ENCODE measurements at places on chromosomes 3 and 15.

DNA sequence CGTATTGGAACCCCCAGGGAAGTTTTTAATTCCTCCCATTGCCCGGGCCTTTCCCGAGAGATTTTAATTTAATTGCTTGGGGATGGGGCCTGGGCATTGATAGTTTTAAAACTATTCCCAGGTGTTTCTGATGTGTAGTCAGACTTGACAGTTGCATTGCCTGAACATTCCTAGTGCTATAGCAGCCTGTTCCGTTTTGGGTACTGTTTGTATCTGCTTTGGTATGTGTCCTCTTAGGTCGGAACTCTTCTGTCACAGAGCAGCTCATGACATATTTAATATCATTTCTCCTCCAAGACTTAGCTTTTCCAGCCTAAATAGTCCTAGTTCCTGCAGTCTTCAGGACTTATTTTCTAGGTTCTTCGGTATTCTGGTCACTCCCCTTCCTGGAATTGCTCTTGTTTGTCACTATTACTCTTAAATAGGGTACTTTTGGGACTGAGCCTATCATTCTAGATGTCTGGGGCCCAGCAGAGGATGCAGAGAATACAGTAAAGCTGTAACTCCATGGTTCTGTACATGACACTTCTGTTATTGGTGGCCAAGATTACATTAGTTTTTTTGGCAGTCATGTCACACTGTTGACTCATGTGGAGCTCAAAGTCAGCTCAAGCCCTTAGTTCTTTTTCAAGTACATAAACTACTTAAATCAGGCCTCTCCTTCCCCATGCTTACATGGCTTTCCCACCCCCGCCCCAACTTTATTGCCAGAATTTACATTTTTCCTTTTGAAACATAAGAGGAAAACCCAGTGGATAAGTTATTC lies 81.5 kb downstream of the BBX start:
- H3K27ac ChIP-seq: no peak overlapping the region
- DNase-seq: no peak
- H3K36me3 ChIP-seq: no peaks in the 10 kb centered on the region

GRCh38 chr3:154398084-154398967 lies 31.7 kb downstream of the GPR149 start:
- H3K27ac ChIP-seq: no peak overlapping the region
- H3K27me3 ChIP-seq: peaks cover 10% of the 10 kb centered on the region
- H3K4me3 ChIP-seq: no peak overlapping the region
- DNase-seq: no peak
- no peaks in the 10 kb centered on the region for H3K36me3 ChIP-seq

GRCh38 chr15:86857701-86858100 lies 778.0 kb downstream of the AGBL1 start:
- no peak overlapping the region for H3K27ac ChIP-seq
- H3K36me3 ChIP-seq: no peaks in the 10 kb centered on the region
- peaks cover 6% of the 10 kb centered on the region for H3K27me3 ChIP-seq
- no peak for DNase-seq

- no peak overlapping the region for H3K4me3 ChIP-seq
- H3K4me1 ChIP-seq: peaks cover 37% of the 10 kb centered on the region
- H3K27me3 ChIP-seq: no peaks in the 10 kb centered on the region
- H3K27ac ChIP-seq: peak overlapping the region; percentile 56
- no peaks in the 10 kb centered on the region for H3K36me3 ChIP-seq
Observed at GRCh38 chr15:65824031-65824743, 32.1 kb upstream of the DENND4A start.

GRCh38 chr3:71315431-71315830 lies 268.1 kb downstream of the FOXP1 start:
- H3K27ac ChIP-seq: peak overlapping the region; percentile 60
- H3K36me3 ChIP-seq: no peaks in the 10 kb centered on the region
- H3K4me1 ChIP-seq: peaks cover 13% of the 10 kb centered on the region

- no peaks in the 10 kb centered on the region for H3K36me3 ChIP-seq
- no peak overlapping the region for H3K27ac ChIP-seq
- no peaks in the 10 kb centered on the region for H3K4me1 ChIP-seq
- H3K27me3 ChIP-seq: peaks cover 17% of the 10 kb centered on the region
- no peak for DNase-seq
- no peak overlapping the region for H3K4me3 ChIP-seq
Observed at GRCh38 chr3:130393594-130393993, 48.1 kb downstream of the COL6A5 start.

DNA sequence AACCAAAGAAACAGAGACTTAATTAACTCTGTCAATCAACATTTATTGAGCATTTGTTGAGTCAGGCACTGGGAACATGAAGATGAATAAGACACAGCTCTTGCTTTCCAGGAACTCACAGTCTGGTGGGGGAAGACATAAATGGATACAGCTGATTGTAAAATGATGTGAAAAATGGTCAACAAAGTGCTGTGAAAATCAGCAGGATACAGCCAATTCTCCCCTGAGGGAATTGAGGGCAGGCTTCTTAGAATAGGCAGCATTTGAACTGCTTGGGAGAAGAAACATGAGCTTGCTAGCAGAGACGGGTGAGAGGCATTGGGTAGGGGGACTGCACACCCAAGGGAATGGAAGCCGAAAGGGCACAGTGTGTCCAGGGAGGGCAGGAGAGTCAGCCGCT lies 41.1 kb downstream of the MFSD1 start:
- H3K27me3 ChIP-seq: peaks cover 4% of the 10 kb centered on the region
- peak overlapping the region; percentile 59 for H3K27ac ChIP-seq
- H3K4me3 ChIP-seq: no peak overlapping the region
- H3K36me3 ChIP-seq: no peaks in the 10 kb centered on the region
- H3K4me1 ChIP-seq: peaks cover 9% of the 10 kb centered on the region

- no peak for DNase-seq
- no peak overlapping the region for H3K4me3 ChIP-seq
- peaks cover 9% of the 10 kb centered on the region for H3K27me3 ChIP-seq
- H3K27ac ChIP-seq: no peak overlapping the region
- H3K4me1 ChIP-seq: peaks cover 9% of the 10 kb centered on the region
Observed at GRCh38 chr3:195921334-195921791, 13.0 kb upstream of the TNK2 start.

DNA sequence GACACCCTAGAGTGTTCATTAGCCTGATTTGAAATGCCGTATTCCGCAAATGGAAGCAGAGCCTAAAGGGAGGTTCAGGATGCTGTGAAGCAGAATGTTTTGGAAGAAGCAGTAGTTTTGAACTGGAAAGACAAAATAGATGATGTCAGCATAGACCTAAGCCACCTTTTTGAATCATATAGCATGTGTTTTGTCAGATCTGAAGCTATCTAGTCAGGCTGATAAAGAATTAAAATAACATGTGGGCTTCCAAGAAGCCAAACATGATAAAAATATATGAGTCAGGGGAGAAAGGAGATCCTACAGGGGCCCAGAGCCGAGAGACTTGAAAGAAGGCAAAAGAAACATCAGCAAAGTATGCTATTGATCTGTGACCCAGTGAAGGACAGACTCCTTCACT lies 47.2 kb upstream of the RASA2 start:
- H3K27me3 ChIP-seq: no peaks in the 10 kb centered on the region
- peak overlapping the region; percentile 83 for H3K27ac ChIP-seq
- peaks cover 6% of the 10 kb centered on the region for H3K36me3 ChIP-seq
- H3K4me3 ChIP-seq: no peak overlapping the region
- H3K4me1 ChIP-seq: peaks cover 22% of the 10 kb centered on the region

GRCh38 chr15:77035584-77035983 lies 35.3 kb downstream of the TSPAN3 start:
- no peak overlapping the region for H3K27ac ChIP-seq
- no peaks in the 10 kb centered on the region for H3K27me3 ChIP-seq
- H3K4me1 ChIP-seq: peaks cover 17% of the 10 kb centered on the region
- H3K36me3 ChIP-seq: peaks cover 12% of the 10 kb centered on the region
- no peak overlapping the region for H3K4me3 ChIP-seq
- no peak for DNase-seq

GRCh38 chr15:73233623-73234022 lies 135.1 kb downstream of the HCN4 start:
- no peaks in the 10 kb centered on the region for H3K27me3 ChIP-seq
- H3K36me3 ChIP-seq: peaks cover 12% of the 10 kb centered on the region
- no peak overlapping the region for H3K4me3 ChIP-seq
- H3K4me1 ChIP-seq: peaks cover 6% of the 10 kb centered on the region
- no peak for DNase-seq

DNA sequence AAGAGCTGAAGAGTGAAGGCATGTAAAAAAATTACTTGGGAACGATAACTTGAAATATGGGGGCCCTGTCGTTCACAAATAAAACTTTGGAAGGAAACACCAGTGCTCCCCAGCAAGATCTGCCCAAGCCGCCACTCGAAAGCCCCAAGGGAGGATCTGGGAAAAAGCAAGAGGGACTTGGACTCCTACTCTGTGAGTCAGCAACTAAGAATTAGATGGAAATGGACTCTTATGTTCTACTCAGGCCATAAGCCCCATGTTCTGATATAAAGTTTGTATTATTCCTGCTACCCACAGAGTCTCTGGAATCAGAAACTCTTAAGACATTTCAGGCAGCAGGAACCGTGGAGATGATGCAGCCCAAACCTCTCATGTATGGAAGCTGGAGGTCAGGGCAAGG lies 75.7 kb downstream of the ITGB5 start:
- no peak overlapping the region for H3K27ac ChIP-seq
- peaks cover 1% of the 10 kb centered on the region for H3K4me1 ChIP-seq
- H3K4me3 ChIP-seq: no peak overlapping the region
- no peaks in the 10 kb centered on the region for H3K36me3 ChIP-seq
- peaks cover 31% of the 10 kb centered on the region for H3K27me3 ChIP-seq

DNA sequence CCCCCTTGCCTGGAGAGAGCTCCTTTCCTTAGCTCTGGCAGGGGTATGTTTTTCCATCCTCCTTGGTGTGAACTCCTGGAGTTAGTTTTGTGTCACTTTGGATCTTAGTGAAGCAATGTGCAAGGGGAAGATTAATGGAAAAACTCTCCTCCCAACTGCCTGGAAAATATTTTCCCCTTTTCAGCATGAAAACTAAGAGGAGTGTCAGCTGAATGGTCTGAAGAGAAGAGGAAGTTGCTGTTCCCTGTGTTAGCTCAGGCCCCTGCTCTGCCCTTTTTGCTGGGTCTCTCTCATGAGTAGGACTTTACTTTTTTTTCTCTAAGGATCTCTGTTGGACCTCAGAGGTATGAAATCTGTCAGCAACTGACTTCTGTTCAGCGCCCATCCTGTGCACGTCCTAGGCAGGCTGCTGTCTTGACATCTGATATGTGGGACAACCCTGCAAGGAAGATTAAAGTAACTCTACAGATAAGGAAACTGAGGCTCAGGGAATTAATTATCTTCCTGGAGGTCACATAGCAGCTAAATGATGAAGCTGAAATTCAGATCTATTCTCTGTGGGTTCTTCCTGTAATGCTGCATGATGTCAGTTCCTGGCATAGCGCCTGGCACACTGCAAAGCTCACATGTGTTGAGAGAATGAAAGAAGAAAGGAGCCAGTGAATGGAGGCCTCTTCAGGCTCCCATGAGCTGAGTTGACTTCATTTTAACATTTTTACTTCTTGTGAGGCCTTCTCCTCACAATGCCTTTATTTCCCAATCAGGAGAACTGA lies 109.7 kb upstream of the GALNT15 start:
- no peak for DNase-seq
- H3K27ac ChIP-seq: no peak overlapping the region
- peaks cover 6% of the 10 kb centered on the region for H3K36me3 ChIP-seq

DNA sequence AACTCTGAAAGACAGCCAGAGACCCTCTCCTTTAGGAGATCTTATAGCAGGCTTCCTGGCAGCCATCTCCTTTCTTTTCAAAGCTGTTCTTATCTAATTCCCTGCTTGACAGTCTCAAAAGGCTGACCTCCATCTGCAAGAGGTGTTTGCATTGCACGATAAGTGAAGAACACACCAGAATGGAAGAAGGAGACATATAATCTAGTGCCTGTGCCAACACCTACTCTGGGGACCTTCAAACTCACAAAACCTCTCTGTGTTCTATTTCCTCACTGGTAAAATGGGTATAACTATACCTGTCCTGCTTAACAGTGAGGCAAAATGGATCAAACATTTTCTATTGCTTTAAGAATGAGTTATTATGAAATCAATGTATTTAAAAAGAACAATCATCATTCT lies 65.0 kb downstream of the WDR72 start:
- H3K27ac ChIP-seq: no peak overlapping the region
- H3K27me3 ChIP-seq: peaks cover 10% of the 10 kb centered on the region
- H3K4me1 ChIP-seq: no peaks in the 10 kb centered on the region

GRCh38 chr3:160245261-160245800 lies 20.1 kb downstream of the C3orf80 start:
- peaks cover 16% of the 10 kb centered on the region for H3K27me3 ChIP-seq
- no peaks in the 10 kb centered on the region for H3K4me1 ChIP-seq
- H3K4me3 ChIP-seq: no peak overlapping the region
- H3K27ac ChIP-seq: no peak overlapping the region
- peaks cover 4% of the 10 kb centered on the region for H3K36me3 ChIP-seq

- no peaks in the 10 kb centered on the region for H3K27me3 ChIP-seq
- H3K4me1 ChIP-seq: peaks cover 11% of the 10 kb centered on the region
- H3K27ac ChIP-seq: no peak overlapping the region
Observed at GRCh38 chr3:42541079-42541478, 38.6 kb downstream of the VIPR1 start.

- H3K36me3 ChIP-seq: no peaks in the 10 kb centered on the region
- no peak overlapping the region for H3K4me3 ChIP-seq
- H3K27me3 ChIP-seq: no peaks in the 10 kb centered on the region
- H3K27ac ChIP-seq: no peak overlapping the region
- no peaks in the 10 kb centered on the region for H3K4me1 ChIP-seq
- DNase-seq: no peak
Observed at GRCh38 chr3:105458518-105459215, 92.0 kb downstream of the ALCAM start.

DNA sequence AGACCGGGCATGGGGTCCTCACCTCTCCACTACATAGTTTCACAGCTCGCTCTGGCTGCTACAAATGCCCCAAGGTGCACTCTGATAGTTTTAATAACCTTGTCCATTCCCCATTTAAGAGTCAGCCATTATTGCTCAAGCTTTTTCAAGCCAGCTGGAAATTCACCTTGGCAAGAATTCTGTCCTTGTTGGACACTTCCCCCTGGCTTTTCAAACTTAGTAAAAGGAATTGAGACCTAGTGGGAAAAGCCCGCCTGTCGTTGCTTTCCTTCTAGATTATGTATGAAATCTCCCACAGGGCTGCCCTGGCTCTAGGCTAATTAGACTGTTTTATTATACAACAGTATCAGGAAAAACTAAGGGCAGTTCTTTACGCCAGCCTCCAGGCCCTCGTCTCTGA lies 293.7 kb upstream of the GADL1 start:
- H3K27me3 ChIP-seq: no peaks in the 10 kb centered on the region
- no peak overlapping the region for H3K27ac ChIP-seq
- H3K36me3 ChIP-seq: no peaks in the 10 kb centered on the region
- H3K4me1 ChIP-seq: no peaks in the 10 kb centered on the region
- H3K4me3 ChIP-seq: no peak overlapping the region
- no peak for DNase-seq

GRCh38 chr3:141055136-141055535 lies 4.0 kb downstream of the SPSB4 start:
- H3K27me3 ChIP-seq: peaks cover 55% of the 10 kb centered on the region
- H3K36me3 ChIP-seq: peaks cover 4% of the 10 kb centered on the region
- H3K4me3 ChIP-seq: no peak overlapping the region
- no peak for DNase-seq

- no peaks in the 10 kb centered on the region for H3K36me3 ChIP-seq
- no peaks in the 10 kb centered on the region for H3K27me3 ChIP-seq
- no peak overlapping the region for H3K27ac ChIP-seq
- no peak for DNase-seq
- H3K4me3 ChIP-seq: no peak overlapping the region
- peaks cover 5% of the 10 kb centered on the region for H3K4me1 ChIP-seq
Observed at GRCh38 chr15:79798311-79798710, 98.5 kb downstream of the MTHFS start.
